ENCODE measurements at places on chromosomes 1 and 21.
A peak's percentile ranks its signal among the peaks of the same experiment; 100 is the strongest.

DNA sequence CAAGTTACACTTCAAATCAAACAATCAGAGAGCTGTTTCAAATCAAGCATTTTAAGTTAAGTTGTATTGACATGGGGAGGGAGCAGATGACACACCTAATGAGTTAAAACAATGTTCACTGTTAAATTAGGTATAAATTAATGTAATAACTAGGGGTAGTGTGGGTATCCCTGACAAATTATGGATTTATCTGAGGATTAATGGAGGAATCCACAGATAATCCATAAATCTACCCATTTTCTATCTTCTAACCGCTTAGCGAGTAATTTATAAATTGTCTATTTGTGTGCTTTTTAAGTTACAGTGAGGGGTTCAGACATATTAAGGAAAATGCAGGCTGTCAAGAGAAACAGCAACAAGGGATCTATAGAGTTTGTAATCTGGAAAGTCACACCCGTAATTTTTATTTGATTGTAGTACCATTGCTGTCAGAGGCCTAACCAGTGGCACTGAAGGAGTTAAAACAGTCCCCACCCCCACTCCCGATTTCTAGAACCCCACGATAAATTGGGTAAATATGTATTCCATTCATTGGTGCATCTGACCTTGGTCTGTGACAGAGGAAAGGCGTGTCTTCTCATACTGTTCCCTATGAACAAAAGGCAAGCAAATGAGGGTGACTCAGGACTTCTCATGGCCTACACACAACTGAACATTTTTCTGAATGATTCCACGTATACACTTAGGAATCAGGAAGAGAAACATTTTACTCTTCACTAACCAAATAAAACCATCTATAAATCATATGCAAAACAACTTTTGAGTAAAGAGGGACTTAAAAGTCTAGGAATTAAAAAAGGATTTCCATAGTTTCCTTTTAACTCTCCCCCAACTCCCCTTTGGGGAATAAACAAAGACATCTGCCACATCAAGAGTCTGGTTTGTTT is 7.4 kb downstream of the IRF2BP2 start:
- DNase-seq: peak; percentile 71

DNA sequence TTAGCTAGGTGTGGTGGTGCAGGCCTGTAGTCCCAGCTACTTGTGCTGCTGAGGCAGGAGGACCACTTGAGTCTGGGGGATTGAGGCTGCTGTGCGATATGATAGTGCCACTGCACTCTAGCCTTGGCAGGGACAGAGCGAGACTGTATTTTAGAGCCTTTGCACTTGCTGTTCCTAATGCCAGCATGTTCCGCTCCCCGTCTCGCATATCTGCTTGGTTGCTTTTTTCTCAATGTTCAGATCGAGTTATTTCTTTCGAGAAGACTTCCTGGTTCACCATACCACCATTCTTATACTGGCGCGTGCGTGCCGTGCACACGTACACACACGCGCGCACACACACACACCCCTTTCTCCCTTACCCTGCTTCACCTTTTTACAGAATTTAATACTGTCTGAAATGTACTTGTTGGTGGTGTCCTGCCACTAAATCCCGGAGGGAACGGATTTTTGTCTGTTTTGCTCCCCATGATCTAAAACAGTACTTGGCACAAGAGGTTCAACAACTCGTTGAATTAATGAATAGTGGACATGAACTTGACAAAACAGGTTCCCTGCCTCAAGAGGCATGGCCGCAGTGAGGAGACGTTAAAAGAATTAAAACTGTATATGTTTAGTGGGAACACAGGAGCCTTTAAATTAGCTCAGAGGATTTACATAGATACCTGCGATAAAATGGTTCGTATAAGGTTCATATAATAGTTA is 1.1 kb upstream of the RPRD2 start:
- peak; percentile 67 for DNase-seq

DNA sequence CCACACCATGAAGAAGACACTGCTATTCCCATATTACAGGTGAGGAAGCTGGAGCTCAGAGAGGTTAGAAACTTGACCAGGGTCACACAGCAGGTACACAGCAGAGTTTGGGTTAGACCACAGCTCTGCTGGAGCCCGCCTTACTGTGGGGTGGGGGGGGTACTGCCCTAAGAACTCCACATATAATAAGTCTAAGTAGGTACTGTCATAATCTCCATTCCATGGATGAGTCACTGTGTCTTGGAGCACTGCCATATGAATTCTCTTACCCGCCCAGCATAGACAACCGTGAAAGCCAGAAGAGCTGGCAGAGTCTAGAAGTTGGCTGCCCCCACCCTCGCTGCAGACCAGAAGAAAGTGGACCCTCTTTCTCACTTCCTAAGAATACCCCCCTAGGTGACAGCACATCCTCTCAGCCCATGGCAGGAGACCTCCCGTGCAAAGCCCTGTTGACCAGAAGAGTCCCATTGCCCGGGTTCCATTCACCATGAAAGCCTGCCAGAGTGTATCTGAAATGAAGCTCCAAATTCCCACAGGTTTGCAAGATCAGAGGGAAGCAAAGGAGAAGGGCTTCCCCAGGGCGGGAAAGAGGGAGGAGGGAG is 5.2 kb upstream of the PLA2G2D start:
- DNase-seq: no peak

DNA sequence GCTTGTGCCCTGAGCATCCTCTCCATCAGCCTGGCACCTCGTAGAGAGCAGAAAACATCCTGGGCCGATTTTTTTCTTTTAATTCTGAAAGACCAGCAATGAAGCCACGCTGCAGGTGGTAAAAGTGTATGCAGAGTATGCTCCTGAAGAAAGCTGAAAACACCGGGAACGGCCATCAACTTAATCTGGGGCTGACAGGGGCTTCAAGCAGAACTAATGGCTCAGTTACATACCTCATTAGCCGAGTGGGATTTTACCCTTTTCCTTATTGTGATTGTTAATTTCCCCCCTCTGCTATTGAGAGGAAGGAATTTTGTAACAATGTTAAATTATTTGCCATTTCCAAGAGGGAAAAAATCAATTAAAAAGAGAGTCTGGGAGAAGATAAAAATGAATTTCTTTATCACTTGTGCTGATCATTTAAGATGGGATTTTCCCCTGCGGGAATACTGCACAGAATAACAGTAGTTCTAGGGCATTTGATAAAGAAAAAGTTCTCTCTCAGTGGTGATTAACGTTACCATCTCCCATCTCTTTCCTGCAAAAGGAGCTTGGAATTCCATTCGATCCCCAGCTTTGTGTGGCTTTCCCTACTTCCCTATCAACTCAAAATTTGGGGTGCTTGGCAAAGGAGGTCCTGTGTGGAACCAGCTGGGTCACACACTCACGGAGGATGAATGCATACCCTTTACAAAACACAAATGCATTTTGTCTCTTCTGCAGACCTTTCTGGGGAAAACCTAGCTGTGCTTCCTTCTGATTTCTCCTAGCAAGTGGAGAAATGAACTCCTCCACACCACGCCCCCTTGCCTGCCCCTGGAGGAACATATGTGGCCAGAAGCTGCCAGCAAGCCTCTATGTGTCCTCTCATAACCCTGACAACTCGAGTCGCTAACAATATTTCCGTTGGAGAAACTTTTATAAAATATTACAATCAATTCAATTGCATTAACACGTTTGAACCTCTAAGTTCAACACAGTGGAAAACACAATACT is 70.9 kb downstream of the RRAGC start:
- no peak for DNase-seq

- DNase-seq: no peak
Measured at GRCh38 chr1:42847111-42847595, 740 bp downstream of the ZNF691 start.

Data from NCI-H2081 (cell line).